Right kidney (tissue), 9 donors: ENCODE measurements at places on chromosomes 11 and 22.

- no peak for DNase-seq
These were observed 4.4 kb upstream of the MRPL23 start for GRCh38 chr11:1942558-1943260.

DNA sequence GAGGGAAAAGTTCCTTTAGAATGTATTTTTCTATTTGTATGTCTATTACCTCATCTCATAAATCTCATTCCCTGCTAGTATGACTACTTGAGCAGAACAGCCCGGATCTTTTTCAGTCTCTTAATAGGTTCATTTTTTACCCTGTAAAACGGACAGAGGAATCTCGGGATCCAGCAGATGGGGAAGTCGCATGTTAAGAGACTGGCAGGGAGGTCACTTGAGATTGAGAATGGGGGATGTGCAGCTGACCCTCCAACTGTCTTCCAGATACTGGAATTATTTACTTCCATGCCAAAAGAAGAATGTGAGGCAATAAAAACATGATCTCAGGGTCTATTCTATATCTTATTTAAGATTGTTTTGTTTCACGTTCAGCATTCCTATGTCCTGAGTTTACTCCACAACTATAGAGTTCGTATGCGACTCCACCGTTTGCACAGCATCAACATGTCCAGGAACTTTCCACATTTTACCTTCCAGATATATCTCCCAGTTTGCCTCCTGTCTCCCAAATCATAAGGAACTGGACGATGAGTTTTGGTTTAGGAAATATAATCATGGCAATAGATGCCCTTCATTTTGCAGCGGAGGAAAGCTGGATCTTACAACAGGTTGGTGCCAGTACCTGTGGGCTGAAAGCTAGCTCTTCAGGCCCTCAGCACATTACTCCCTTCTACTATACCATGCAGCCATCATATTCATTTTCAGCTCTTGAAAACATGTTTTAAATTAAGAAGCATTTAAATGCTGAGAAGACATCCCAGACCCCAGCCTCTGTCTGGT is 181.5 kb downstream of the MAML2 start:
- peak; percentile 56 for DNase-seq

DNA sequence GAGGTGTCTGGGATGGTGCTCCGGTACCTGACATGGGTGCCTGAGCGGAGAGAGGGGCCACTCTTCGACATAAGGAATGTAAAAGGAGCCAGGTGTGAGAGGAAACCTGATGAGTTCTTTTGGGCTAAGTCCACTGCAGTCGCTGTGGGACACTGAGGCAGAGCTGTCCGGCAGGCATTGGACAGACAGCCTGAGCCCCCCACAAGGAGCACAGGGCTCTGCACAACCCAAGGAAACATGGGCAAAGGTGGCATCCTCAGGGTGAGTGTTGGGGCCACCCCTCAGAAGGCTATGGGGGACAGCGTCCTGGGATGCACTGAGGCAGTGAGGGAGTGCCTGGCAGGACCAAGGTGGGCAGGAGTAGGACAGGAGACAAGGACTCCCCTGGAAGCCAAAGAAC is 57.7 kb upstream of the EMID1 start:
- DNase-seq = no peak

GRCh38 chr11:2521733-2522630 is 77.2 kb downstream of the KCNQ1 start:
- DNase-seq = no peak

DNA sequence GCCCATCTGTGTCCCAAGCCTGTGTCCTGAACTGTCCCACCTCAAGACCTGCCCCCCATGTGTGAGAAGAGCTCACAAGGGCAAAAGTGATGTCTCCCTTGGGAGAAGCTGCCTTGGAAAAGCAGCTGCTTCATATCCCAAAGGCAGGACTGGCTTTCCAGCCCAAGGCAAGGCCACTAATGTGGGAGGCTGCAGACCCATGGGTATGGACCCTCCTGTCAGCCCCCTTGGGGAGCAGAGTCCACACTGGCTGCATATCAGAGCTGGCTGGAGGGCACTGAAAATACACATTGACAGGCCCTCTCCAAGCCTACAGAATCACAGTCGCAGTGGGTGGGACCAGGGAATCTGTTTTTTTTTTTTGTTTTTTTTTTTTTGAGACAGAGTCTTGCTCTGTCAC is 2.7 kb downstream of the PELI3 start:
- DNase-seq = no peak

GRCh38 chr22:40216041-40216756 is 38.5 kb downstream of the TNRC6B start:
- no peak for DNase-seq
